ENCODE measurements at places on chromosomes 4 and X.
A peak's percentile ranks its signal among the peaks of the same experiment; 100 is the strongest.

- no peak for DNase-seq
Observed at GRCh38 chrX:30831082-30831481, 58.0 kb downstream of the TAB3 start.

- no peak for DNase-seq
Observed at GRCh38 chr4:48693856-48694574, 86.1 kb downstream of the FRYL start.

- DNase-seq, result no peak
Observed at GRCh38 chrX:129958083-129958465, 24.4 kb upstream of the BCORL1 start.

GRCh38 chr4:18241727-18242126 lies 220.2 kb upstream of the LCORL start:
- DNase-seq, result no peak

DNA sequence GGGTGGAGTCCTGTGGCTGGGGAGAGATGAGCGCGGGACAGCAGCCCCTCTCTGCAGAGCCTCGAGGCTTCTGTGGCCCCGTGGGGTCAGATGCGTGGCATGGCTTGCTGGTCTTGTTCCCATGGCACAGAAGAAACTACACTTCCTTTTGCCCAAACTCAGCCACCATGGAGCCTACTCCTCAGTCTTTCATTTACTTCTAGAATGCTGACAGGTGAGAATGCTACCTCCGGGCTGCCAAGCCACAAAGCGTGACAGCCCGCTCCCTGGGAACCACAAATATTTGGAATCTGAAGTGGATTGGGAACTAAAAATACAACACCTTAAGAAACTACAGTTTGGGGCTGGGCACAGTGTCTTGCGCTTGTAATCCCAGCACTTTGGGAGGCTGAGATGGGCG lies 98.0 kb downstream of the TRAPPC11 start:
- no peak for DNase-seq

- DNase-seq, result no peak
Observed at GRCh38 chr4:148077581-148077980, 345.7 kb downstream of the ARHGAP10 start.

DNA sequence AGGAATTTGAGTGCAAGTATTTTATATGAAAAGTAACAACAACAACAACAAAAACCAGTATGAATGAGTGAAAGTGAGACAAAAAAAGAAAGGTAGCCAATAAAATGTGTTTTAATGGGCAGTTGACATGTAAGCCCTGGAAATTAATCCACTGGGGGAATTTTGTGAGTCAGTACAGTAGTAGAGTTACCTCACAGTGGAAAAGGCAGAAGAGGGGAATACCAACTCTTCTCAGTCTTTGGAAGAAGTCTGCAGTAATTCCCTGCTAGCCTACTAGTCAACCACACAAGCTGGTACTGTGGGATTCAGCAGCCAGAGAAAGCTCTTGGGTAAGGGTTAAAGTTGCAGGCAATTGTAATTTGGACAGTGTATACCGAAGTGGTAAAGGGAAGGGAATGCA lies 76.3 kb upstream of the IL15 start:
- no peak for DNase-seq

DNA sequence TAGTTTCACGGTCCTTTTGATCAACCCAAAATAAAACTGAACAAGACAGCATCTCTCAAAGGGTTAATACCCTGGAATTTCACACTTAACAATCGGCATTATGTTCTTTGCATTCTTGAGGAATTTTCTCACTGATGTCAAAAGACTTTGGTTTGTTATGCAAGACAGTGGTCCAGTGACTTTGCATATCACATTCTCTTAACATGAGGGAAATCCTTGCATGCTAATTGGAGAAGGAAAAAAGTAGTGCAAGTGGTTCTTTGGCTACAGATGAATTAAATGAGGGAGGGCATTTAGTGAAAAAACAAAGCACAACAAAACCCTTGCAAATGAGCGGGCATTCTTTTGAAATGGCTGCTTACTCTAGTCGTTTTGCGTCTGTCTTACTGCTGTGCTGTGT lies 105.1 kb upstream of the LIMCH1 start:
- DNase-seq, result peak; percentile 89

DNA sequence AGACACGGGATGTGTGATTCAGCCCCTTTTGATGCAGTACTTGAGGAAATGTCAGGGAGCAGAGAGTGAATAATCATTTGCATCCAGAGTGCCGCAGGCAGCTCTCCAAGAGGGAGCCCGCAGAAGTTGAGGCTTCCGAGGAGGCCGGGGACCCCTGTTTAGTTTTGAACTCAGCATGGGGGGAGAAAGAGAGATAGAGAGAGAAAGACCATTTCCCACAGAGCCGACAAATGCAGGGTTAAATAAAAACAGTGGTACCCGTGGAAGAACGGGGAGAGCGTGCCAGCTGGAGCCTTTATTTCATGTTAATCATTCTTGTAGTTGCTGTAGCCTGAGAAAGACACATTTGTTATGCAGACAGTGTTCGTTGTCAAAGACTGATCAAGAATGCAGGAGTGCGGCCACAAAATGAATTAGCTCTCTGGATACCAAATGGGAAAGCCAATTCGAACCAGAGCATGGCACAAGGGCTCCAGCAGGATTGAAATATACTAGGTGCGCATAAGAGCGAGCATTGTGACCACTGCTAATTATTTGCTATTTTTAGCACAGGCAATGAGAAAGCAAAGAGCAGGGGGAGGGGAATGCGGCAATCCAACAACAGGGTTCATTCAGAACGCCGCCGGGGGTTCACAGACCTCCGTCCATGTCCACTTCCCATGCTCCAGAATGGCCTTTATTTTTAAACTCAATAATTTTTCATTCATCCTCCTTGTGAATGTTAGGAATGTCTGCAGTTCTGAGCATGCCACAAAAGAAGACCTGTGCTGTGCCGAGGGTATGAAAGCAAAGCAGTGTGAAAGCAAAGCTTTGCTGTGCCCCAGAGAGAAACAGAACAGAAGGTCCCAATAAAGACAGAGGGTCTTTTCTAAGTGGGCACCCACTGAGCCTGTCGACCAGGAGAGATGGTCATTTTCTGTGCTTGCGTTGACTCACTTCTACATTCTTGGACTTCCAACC lies 243.9 kb upstream of the VCX3A start:
- DNase-seq, result no peak

DNA sequence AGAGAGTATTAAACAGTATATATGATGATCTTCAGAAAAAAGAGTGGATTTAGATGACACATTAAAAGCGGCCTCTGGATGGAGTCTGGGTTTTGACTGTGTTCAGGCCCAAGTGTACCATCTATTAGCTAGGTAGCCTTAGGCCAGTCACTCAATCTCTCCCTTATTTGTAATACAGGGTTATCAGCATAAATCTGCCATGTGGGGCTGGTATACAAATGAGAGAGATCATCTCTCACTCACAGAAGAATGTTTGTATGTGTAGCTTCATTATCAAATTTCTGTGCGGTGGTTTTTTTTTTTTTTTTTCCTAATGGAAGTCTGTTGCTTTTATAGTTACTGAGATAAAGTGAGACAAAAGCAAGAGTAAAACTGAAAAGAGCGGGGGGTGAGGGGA lies 12.7 kb downstream of the SLC2A9 start:
- no peak for DNase-seq

DNA sequence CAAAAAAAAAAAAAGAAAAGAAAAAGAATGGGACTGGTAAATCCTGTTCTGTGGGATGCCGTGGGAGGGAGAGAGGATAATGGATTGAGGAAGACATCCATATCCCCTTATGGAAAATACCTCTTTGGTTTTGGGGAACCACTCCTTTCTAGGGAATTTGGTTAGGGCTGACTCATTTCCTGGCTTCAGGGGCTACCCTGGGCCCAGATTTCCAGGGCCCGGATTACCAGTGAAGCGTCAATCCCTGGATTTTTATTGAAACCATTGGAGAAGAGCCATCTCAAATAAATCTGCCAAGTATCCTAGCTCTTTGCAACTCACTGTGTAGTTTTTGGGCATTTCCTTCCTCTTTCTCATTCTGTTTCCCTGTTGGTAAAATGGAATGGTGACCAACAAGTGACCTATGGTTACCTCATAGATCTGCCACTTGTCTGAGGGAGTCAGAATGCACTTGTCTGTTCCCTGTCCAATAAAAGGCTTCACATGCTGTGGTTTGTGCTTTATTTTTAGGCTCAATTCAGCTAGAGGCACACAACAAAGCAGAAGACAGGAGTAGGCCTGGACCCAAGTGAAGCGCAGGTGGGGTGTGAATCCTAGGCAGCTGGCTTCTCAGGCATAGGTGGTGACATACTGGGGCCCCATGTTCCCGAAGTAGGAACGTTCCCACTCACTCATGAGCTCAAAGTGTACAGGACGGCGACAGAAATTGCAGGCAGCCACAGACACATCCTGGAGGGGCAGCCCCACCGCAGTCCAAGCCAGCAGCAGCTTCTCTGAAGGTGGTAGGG lies 8.6 kb downstream of the APEX2 start:
- peak; percentile 47 for DNase-seq

DNA sequence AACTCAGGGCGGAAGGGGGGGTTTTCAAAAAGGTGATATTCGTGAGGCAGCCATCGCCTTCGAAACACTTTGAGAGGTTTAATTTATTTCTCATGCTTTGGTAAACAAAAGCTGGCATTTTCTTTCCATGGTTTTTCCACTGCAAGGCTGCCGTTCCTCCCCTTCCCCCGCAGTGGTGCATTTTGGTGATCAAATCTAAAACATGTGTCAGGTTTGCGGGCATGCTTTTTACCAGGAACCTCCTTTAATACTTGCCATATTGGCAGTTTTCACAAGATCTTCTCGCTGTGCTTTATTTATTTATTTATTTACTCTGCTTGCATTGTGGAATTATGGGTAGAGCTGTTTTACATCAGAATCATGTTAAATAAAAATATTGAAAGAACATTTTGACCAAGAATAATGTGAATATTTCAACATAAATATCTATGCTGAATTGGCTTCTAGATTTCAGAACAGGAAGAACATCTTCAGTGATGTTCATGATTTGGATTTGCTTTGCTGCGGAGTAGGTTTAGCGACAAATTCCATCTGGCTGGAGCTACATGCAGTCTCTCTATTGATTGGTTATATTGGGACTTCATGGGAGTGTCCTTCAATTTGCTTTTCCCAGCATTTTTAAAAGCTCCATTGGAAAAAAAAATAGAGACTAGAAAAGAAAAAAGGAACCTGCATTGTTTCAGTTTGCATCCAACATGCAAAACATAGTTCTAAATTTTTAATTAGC lies 54.4 kb downstream of the STOX2 start:
- DNase-seq, result peak; percentile 2

DNA sequence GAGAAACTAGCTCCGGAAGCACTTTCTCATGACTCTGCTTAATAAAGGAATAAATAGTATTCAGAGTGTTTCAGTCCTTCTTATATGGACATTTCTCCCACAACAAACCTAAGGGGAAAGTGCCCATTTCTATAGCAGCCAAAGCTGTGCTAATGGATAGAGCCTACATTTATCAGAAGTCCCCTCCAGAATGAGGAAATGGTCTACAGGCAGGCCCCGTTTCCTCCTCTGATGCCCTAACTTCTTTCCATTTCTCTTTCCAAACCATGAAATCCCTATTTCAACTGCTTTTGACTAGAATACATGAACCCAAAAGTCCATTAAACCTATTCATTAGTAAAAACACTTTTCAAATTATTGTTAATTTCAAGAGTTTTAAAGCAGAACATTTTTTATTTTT lies 4.5 kb downstream of the ACSL1 start:
- DNase-seq, result no peak

DNA sequence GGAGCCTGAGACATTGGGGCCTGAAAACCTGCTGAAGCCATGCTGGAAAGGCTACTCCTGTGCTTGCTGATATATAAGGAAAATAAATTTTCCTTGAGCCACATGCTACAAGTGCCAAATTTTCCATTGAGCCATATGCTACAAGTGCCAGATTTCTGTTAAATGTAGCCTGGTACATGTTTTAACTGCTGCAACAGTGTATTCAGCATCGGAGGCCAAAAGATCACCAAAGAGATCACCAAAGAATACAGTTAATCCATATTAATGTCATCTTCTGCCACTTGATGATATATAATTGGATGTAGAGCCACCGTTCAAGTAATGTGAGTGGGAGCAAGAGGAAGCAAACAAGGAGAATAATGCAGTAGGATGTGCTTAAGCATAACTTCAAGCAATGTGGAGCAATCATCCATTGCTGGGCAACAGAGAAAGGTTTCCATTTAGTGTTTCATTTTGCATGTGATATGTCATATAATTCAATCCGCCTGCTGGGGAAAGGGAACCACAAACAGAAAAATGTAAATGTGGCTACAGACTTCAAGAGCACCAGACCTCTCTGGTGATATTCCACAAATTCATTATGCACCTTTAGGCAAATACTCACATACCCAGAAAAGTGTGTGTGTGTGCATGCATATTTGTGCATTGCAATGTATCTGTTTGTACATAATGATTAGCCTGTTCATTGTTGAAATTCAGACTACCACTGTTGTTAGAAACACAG lies 295.9 kb downstream of the KCNIP4 start:
- no peak for DNase-seq

GRCh38 chr4:97593248-97593647 lies 550.0 kb downstream of the STPG2 start:
- DNase-seq, result no peak

- DNase-seq, result no peak
Observed at GRCh38 chrX:23959781-23960180, 52.0 kb downstream of the CXorf58 start.

GRCh38 chr4:42453612-42454011 lies 56.3 kb downstream of the SHISA3 start:
- no peak for DNase-seq

DNA sequence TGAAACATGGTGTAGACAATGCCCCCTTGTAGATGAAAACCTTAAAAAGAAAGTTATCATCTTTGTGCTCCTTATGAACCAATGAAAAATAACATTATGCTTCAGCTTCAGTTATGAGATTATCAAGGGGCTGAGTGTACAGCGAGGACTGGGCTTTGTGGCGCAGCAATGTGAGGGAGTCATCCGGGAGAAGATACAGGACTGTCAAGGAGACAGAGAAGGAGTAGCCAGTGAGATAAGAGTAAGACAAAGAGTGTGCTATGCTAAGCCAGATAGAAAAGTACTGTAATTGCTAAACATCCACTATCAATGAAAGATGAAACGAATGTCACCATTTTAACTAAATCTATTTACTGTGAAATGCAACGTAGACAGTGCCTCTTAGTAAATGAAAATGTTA lies 3.6 kb upstream of the KLHL15 start:
- DNase-seq, result no peak

- no peak for DNase-seq
Observed at GRCh38 chr4:52574036-52574435, 85.1 kb downstream of the USP46 start.

Data from fibroblast of skin of right biceps (primary cell).